Activated gamma-delta T cell treated with Interleukin-2 at 50 U/mL for 16 hours (primary cell): ENCODE measurements at places on chromosomes 11 and 22.

GRCh38 chr11:94521684-94522083, 9.4 kb downstream of the C11orf97 start:
- DNase-seq = no peak

DNA sequence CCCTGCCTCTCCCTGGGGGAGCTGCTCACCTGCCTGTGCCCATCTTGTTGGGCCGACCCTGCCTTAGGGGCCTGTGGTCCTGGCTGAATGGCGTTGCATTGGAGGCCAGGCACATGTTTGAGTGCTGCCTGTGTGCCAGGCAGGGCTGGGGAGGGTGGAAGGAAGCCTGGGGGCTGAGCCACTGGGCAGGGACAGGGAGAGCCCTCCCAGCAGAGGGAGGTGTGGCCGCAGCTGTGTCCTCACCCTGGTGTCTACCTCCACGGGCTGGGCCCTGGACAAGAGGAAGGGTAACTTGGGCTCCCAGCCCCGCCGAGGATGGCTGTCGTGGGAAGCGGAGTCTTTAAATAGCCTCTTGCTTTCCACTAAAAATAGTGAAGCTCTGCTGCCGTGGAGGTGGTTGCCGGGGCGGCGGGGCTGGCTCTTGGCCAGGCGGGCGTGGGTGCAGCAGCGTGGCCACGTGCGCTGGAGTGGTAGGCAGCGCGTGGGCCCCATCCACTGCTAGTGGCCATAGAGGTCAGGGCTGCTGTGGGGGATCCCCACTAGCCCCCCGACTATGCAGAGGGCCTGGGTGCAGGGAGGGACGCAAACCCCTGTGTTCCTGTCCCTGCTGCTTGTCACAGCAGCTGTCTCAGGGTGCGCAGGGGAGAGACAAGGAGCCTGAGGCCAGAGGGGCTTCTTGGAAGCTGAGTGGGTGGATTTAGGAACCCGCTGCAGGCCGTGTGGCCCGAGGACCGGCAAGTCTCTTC, 6.2 kb downstream of the ZDHHC8 start:
- no peak for DNase-seq

DNA sequence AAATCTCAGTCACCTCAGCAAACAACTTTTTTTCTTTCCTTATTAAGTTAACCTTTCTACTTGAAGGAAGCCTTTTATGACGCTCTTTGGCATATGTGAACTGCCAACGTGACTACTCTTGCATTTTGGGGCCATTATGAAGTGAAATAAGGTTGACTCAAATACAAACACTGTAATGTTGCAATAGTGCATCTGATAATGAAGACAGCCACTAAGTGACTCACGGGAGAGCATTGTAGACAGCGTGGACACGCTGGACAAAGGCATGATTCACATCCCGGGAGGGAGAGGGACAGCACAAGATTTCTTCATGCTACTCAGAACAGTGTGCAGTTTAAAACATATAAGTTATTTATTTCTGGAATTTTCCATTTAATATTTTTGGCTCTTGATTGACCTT, 560.8 kb downstream of the ETS1 start:
- DNase-seq = no peak

GRCh38 chr11:34755671-34756070, 134.8 kb downstream of the EHF start:
- DNase-seq = no peak

GRCh38 chr11:9385327-9385899, 961 bp downstream of the IPO7 start:
- no peak for DNase-seq

- no peak for DNase-seq
Observed at GRCh38 chr11:64208086-64208795, 1.7 kb downstream of the FERMT3 start.

DNA sequence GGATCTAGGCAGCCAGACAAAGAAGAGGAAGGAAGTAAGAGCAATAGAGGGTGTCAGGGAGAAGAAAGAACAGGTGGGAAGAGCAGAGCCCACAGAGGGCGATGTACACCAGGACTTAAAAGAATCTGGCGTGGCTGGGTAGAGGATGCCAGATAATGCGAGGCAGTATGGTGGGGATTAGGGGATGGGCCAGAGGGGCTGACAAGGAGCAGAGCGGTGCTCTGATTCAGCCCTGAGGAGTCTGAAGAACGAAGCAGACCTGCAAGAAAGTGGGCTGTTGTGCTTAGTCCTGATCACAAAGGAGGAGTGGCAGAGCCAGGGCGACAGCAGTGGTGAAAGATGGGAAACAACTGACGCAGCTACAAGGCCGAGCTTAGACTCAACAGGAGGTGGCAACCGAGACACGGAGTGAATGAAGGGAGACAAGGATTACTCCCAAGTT, 163.7 kb downstream of the LARGE1 start:
- DNase-seq = no peak

- DNase-seq = no peak
Observed at GRCh38 chr11:11279956-11280689, 72.9 kb downstream of the CSNK2A3 start.

- no peak for DNase-seq
Observed at GRCh38 chr11:116348226-116348625, 424.6 kb downstream of the BUD13 start.

DNA sequence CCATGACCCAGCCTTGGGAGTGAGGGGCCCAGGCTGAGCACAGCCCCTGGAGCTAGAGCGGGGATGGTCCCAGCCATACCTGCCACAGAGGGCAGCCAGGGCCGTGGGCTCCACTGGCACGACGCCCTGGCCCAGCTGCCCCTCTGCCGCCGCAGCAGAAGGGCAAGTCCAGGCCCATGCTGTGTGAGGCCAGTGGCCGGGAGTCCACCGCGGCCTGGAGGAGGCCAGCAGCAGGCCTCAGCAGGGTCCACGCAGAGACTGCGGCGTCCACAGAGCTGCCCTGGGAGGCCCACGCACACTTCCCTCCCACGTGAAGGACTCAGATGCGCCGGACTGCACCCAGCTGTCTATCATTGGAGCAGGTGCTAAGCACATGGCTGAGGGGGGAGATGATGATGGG, 23.5 kb downstream of the MOB2 start:
- no peak for DNase-seq
